CD8-positive, alpha-beta memory T cell (primary cell): ENCODE measurements at places on chromosomes 12 and 14. TPM values are rescaled to one million over a fixed set of nuclear protein-coding genes. Genes with fewer than 3 reads are reported as not detected.

DNA sequence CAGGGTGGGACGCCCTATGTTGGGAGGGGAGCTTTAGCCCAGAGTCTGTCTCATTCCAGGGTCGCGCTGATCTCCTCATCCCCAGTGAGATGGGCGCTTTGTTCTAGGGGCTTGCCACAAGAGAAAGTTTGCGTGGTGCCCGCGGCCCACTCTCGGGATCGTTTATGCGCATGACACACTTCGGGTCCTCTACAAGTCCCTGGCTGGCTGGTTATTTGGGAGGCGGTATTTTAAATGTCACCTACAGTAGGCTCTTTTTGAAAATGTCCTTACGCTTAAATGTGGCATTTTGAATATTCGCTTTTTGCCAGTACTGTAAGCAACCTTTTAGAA is 541 bp downstream of the GOLT1B start:
- no peak for DNase-seq

GRCh38 chr12:105954951-105955931 is 183.5 kb downstream of the NUAK1 start:
- DNase-seq = no peak

Gene PMEL
- total RNA-seq = 0.28 TPM

Gene CLEC2D
- 340 TPM for total RNA-seq

Gene HOXC11
- not detected for total RNA-seq

Gene CNTN1
- total RNA-seq = not detected
